Stimulated activated CD4-positive, alpha-beta T cell treated with anti-CD3 and anti-CD28 coated beads, Interleukin-1b, Interleukin-23, amount 100 ng/mL, for 1 hour (primary cell): ENCODE measurements at places on chromosomes 1 and 21.
A peak's percentile ranks its signal among the peaks of the same experiment; 100 is the strongest.

DNA sequence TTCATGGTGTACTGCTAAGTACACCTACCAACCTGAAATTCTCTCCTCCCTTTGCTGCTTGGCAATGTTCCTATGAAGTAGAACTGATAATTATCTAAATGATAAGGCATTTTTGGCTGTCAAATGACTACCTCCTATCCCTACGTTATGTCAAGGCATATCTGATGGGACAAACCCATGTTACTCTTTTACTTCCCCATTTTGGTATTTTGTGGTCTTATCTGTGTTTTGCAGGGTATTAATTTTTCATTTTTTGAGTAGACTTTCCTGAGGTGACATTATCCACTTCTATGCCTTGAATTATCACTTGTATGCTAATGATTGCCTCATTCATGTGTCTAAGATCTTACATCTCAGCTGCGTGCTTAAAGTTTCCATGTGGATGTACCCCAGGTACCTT, 499.6 kb upstream of the B3GALT2 start:
- DNase-seq: no peak

- no peak for DNase-seq
Measured at GRCh38 chr1:50610563-50610962, 187.3 kb upstream of the DMRTA2 start.

DNA sequence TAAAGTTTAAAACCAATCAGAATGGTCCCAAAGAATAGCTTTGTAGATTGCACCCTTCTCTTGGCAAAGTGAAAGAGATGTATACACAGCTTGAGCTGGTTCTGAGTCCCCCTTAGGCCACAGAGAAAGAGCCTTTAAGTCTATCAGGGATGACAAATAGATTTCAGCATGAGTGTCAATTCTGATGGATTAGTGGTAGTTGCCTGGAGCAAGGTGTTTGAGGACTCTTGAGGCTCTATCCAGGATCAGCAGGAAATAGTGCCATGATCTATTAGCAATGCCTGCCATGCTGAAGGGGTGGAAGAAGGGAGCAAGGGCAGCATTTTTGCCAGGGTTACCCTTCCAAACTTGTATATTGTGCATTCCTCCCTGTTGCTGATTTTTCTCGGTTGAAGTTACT, 116.6 kb downstream of the ATG4C start:
- no peak for DNase-seq

GRCh38 chr1:41866285-41866684, 52.4 kb downstream of the HIVEP3 start:
- DNase-seq: no peak

GRCh38 chr1:7752512-7753417, 18.3 kb upstream of the VAMP3 start:
- peak; percentile 13 for DNase-seq

GRCh38 chr1:41485605-41486004, 1.1 kb upstream of the EDN2 start:
- no peak for DNase-seq

DNA sequence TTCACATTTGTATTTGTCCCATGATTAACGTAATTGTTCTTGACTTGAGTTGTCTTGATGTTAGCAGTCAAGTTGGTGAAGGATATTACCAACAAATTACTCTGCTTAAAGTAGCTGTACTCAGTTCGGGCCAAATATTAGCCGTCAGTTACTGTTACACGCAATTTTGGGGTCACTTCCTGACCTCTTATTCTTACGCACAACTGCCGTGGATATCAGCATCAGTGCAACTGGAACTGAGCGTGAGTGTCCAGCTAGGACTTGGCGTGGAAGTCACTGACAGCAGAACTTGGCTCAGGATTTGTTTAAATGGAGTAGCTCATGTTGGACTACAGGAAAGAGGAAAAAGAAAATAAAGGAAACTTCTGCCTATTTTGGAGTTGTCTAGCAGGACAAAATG, 56.4 kb downstream of the ADAMTS1 start:
- DNase-seq: no peak

DNA sequence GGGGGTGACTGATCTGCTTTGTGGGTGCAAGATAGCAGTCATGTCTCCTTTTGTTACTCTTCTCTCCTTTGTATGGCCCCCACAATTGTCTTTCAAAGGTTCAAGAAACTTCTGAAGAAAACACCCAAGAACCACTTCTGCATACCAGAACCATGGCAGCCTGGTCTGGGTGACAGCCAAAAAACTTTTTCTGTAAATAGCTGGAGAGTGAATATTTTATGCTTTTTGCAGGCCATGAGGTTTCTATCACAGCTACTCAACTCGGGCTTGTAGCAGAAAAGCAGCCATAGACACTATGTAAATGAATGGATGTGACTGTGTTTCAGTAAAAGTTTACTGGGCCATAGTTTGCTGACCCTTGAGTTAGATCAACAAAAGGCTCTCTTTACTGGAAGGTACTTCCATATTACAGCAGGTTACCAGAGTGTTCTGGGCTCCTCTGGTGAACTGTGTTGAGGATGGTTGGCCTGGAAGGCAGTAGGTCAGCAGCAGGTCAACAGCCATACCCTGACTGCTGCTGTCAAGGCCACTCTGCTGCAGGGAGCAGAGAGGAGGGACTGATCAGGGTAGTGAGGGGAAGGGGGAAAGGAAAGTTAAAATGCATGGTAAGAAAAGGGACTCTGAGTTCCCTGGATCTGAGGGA, 116.4 kb downstream of the GDAP2 start:
- no peak for DNase-seq

- DNase-seq: no peak
Measured at GRCh38 chr1:176222196-176222595, 15.1 kb upstream of the COP1 start.

DNA sequence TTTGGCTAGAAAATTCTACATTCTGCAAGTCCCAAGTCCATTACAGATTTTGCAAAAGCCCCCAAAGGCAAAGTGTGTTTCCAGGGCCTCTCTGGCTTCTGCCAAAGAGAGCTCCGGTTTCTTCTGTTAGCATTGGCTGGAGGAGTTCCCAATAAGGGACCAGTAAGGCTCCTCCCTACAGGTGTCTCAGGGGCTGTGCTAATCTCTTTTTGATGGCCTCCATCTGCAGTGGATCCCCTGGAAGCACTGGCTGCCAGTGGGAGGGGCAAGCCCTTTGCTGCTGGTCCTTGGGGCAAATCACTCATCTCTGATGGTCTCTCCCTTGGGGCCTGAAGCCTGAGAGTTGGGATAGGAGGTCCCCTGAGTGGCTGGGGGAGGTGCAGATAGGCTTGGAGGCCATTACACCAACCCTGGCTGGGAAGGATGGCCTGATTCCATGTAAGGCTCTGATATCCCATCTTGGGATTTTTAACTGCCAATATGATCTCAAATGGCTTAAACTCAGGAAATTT, 89.1 kb upstream of the USP24 start:
- no peak for DNase-seq
